ENCODE measurements at places on chromosomes 6 and 20.
A peak's percentile ranks its signal among the peaks of the same experiment; 100 is the strongest.

GRCh38 chr6:43247114-43247999 is 4.1 kb downstream of the TTBK1 start:
- peak overlapping the region; percentile 74 for H3K4me3 ChIP-seq
- DNase-seq: peak; percentile 78
- H3K4me1 ChIP-seq: peaks cover 19% of the 10 kb centered on the region

DNA sequence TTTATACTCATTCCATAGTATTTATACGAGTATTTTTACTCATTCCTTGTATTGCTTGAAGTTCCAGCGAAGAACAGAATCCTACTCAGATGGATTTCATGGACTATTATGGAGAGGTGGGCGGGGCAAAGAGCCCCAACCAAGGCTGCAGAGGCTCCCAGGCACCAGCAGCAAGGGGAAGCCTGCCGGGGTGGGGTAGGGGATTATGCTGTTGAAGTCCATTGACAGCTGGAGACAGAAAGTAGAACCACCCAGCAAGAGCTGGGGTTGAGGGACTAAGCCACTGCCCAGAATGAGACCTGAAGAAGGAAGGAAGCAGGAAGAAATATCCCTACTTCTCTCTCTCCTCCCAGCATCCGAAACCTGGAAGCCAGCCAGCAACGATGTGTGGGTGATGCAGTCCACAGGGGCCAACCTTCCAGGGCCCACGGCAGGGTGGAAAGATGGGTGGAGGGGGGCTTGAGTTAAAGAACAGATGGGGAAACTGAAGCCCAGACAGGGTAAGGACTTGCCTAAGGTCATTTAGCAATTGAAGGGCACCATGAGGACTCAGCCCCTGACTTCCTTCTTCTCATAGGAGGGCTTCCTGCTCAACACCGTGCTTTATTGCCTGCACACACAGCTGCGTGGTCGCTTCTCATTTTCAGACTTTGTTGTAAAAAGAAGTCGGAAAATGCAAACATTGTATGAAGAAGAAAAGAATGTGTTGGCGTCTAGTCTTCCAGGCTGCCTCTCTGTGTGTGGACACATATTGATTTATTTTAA is 18.3 kb upstream of the GTSF1L start:
- no peak overlapping the region for H3K27ac ChIP-seq
- H3K4me3 ChIP-seq: no peak overlapping the region
- H3K36me3 ChIP-seq: no peaks in the 10 kb centered on the region
- H3K4me1 ChIP-seq: peaks cover 5% of the 10 kb centered on the region
- H3K27me3 ChIP-seq: peaks cover 75% of the 10 kb centered on the region

DNA sequence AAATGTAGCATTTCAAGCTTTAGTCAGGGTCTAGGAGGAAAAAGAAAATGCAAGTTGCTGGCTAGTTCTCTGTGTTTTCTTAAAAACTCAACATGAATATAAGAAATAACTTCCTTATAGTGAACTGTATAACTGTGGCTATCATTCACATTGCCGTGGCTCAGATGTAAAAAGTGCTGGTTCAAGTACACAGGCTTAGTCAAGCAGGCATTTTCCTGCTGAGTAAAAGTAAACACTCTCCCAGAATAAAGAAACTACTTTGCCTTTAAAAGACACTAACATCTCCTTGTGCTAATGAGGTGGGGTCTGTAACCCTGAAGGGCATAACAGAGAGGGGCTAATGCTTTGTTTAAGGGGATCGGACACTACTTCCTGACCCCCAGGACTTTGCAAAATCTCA is 3.3 kb downstream of the ATP5F1E start:
- DNase-seq: no peak
- H3K27ac ChIP-seq: no peak overlapping the region
- H3K27me3 ChIP-seq: no peaks in the 10 kb centered on the region
- H3K4me3 ChIP-seq: peak overlapping the region; percentile 85

DNA sequence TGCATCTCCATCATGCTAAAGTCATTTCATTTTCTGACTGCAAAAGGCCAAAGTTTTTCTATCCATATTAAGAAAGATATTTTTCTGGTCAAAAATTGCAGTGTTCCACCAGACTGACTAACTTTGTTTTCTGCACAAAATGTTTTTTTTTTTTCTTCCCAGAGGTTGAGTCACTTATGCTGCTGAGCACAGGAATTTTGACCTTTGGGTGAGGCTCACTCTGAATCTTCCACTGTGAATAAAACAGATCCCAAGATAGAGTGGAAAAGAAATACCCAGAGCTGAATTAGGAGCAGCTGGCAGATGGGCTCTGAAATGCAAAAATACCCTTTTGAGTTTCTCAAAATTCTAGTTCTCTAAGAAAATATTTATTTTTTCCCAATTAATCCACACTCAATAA is 996.8 kb downstream of the KIF16B start:
- no peaks in the 10 kb centered on the region for H3K27me3 ChIP-seq
- no peaks in the 10 kb centered on the region for H3K36me3 ChIP-seq
- no peak overlapping the region for H3K27ac ChIP-seq

DNA sequence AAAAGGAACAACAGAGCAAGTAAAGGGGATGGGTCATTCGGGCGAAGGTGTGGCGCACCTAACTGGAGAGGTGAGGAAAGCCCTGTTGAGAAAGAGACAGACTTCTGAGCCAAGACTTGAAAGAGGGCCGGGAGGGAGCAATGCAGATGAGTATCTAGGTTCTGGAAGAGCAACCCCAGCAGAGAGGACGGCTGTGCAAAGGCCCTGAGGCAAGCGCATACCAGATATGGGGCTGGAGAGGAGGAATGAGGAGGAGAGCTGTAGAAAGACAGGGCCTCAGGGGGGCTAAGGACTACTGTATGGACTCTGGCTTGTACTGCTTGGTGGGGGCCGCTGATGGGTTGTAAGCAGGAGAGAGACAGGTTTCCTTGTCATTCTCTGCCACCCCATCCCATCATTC is 21.9 kb downstream of the TRERF1 start:
- DNase-seq: no peak
- peaks cover 10% of the 10 kb centered on the region for H3K36me3 ChIP-seq
- peaks cover 21% of the 10 kb centered on the region for H3K4me1 ChIP-seq
- no peak overlapping the region for H3K4me3 ChIP-seq
- H3K27me3 ChIP-seq: no peaks in the 10 kb centered on the region

DNA sequence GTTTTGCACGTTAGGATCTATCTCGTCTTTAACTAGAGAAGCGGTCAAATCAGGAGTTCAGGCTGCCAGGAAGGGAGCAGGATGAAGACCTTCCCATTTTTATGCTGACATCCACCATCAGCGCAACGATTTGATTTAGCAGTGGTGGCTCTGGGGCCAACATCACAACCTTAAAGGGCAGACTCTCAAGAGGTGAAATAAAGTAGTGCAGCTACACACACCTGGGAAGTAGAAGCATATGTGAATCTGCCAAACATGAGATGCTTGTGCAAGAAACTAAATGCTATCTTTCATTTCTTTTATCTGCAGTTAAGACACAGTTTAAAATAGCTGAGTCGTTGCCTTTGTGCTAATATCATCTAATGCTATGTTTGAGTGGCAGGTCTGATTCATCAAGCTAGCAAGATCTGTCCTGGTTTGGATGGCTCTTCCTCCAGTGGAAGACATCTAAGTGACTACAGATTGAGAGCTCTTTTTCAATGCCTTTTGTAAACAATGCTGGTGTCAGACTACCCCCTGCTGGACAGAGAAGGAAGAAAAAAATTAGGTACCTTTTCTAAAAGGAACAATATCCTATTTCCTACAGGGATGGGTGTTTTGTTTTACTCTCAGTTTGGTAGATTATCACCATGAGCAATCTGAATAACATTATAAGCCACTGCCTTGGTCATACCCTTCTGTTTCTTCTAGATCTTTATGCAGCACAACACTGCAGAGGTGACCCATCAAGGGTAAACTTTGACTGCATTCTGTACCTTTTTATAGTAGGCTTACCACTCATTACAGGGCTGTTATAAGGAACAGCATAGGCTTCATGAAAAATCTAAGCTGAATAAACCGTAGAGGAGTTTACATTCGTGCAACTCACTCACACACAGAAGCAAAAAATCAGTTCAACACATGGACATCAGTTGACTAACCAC is 171.6 kb upstream of the FBXL4 start:
- H3K36me3 ChIP-seq: no peaks in the 10 kb centered on the region
- no peaks in the 10 kb centered on the region for H3K4me1 ChIP-seq

GRCh38 chr6:166614589-166614988 is 12.5 kb downstream of the RPS6KA2 start:
- H3K36me3 ChIP-seq: peaks cover 12% of the 10 kb centered on the region
- H3K27me3 ChIP-seq: no peaks in the 10 kb centered on the region
- peak overlapping the region; percentile 81 for H3K27ac ChIP-seq
- no peak for DNase-seq

Data from left ventricle myocardium inferior (tissue), 1 donor.